ENCODE measurements at places on chromosomes 1 and 21.
A peak's percentile ranks its signal among the peaks of the same experiment; 100 is the strongest.

DNA sequence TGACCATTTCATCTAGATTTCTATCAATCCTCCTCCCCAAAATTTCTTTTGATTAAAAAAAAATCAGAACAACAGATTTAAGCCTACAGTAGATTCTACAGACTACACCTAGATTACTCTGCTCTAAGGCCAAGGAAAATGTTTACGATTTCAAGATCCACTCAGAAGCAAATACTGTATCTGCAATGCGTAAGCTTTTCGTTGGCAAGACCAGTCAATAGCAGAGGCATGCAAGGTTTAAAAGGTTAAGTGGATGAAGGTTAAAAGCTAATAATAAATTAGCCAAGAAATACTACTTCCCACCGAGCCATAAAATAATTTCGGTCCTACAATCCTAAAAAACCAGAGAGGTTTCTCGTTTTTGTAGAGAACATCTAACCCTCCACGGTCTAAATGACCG lies 1.3 kb downstream of the CLSTN1 start:
- DNase-seq, result no peak

DNA sequence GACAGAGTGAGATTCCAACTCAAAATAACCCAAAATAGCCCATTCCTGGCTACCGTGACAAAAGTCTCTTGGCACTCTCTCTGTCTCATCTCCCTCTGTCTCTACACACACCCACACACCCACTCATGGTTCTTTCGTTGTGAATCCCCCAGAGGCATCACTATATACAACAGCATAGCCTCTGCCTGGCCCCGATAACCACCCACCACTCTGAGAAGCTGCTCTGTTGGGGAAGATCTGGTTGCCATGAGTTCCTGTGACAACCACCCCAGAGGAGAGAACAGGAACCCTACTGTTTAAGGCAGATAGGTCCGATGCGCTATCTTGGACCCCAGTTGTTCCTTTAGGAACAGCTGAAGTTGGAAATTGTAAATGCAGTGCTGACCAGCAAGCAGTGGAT lies 70.4 kb upstream of the LYST start:
- no peak for DNase-seq

GRCh38 chr1:168170564-168171508 lies 7.9 kb upstream of the TIPRL start:
- DNase-seq, result no peak

DNA sequence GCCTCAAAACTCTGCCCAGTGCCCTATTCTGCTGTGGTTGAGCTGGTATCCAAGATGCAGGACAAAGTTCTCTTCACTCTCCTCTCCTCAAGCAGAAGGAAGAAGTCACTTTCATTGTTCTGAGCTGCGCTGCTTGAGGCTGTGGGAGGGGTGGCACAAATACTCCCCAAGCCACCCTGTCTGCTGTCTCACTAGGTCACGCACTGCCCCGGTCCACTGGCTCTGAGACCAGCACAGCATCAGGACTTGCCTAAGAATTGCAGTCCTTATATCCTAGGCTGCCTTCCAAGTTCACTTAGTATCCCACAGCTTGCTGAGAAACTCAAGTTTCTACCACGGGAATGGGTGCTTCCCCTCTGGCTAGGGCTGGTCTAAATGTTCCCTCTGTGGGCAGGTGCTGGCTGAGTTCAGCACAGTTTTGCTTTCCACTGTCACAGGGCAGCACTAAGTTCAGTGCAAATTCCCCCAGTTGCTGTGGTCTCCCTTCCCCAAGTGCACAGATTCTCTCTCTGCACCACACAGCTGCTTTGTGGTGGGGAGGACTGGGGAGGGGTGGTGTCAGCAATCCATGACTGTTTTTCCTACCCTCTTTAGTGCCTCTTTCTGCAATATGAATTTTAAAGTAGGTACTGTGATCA lies 32.4 kb downstream of the SLC9C2 start:
- no peak for DNase-seq

GRCh38 chr1:246773213-246773641 lies 49.0 kb downstream of the SCCPDH start:
- DNase-seq, result no peak

DNA sequence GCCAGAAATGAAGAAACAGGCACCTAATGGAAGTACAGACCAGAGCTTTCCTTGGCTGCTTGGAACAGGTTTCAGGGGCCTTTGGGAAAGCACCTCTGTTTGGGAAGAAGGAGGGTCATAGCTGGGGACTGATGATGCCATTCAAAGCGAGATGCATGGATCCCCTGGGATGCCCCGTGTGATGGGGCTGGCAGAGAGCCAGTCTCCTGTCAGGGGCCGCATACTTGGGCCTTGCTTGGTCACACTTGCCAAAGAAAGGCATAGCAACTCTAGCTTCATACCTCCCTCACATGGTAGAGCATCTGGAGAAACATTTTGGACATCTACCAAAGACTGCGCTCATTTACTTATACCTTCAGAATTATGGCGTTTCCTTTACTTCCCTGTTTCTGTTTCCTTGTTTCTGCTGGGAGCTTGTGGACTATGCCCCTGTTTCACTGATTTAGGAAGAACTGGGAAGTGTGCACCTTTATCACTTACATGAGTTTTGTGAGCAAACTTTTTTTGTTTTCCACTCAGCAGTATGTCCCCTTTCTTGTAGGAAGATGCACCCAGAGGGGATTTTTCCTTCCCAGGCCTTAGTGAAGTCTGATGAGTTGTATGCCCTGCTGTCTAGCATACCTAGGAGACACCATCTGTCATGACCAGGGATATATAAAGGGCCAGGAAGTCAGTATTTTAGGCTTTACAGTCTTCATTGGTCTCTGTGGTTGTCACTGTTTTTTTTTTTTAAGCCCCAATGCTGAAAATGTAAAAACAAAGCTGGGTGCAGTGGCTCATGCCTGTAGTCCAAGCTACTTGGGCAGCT lies 19.8 kb upstream of the ST3GAL3 start:
- no peak for DNase-seq

- DNase-seq, result no peak
Observed at GRCh38 chr1:61754545-61754944, 12.3 kb downstream of the PATJ start.

DNA sequence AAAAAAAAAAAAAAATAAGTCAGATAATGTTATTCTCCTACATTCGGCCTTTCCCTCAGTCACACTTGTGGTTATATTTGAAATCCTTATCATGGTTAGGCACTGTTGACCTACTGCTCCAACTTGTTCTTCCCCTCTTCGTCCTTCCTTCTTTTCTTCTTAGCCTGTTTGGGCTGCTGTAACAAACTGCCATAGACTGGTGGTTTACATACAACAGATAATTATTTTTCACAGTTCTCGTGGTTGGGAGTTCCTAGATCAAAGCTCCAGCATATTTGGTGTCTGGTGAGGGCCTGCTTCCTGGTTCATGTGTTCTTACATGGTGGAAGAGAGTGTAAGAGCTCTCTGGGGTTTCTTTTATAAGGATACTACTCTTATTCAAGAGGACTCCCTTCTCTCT lies 73.4 kb downstream of the RABGAP1L start:
- no peak for DNase-seq

GRCh38 chr1:178875936-178876335 lies 5.1 kb upstream of the ANGPTL1 start:
- DNase-seq, result no peak

GRCh38 chr1:87642581-87643221 lies 314.0 kb downstream of the LMO4 start:
- no peak for DNase-seq

DNA sequence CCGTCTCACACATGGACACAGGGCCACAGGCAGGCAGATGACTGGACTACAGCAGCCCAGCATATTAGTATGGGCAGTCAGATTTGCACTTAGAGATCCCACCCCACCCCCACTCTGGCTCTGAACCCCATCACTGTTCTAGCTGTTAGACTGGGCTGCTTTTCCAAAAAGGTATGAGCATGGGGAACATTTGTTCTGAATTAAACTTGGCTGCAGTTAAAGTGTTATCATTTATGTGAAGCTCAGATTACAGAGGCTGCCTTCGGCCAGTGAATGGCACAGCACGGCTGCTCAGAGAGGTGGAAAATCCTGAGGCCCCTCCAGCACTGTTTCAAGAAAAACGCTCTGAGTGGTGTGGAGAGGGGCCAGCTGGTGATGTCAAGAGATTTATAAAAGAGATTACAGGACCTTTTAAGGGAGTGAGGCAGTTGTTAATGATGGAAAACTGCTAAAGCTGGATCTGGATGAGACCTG lies 6.9 kb upstream of the NOS1AP start:
- DNase-seq, result peak; percentile 38

GRCh38 chr1:236502972-236503639 lies 20.7 kb upstream of the LGALS8 start:
- peak; percentile 16 for DNase-seq

- DNase-seq, result no peak
Observed at GRCh38 chr1:20359451-20360330, 69.0 kb downstream of the VWA5B1 start.

GRCh38 chr1:75794382-75794781 lies 2.3 kb upstream of the MSH4 start:
- DNase-seq, result no peak

- no peak for DNase-seq
Observed at GRCh38 chr1:158607296-158607695, 2.2 kb downstream of the OR10Z1 start.

Measured in uterus (tissue), 4 donors.